ENCODE measurements at places on chromosomes 6 and 20.

- no peak for DNase-seq
Measured at GRCh38 chr6:36160147-36160760, 29.9 kb downstream of the MAPK13 start.

DNA sequence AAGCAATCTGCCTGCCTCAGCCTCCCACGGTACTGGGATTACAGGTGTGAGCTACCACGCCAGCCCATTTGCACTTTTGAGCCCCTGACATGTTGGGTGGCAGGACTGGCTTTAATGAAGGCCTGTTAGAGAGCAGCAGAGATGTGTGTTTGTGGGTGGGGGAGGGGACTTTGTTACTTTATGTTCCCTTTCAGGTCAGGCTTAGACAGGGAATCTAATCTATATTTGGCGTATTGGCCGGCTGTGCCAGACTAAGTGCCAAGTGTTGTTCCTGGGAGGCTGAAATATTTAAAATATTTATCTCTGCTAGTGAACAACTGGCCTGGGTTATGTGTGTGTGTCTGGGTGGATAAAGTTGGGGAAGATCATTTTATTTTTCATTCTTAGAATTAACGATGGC, 6.1 kb downstream of the GMPR start:
- no peak for DNase-seq

GRCh38 chr6:31356946-31357466, at the start of gene HLA-B:
Gene HLA-B (minus strand): TSS chr6:31357179. CDS start chr6:31357158, 21 bp downstream.
- no peak for DNase-seq

DNA sequence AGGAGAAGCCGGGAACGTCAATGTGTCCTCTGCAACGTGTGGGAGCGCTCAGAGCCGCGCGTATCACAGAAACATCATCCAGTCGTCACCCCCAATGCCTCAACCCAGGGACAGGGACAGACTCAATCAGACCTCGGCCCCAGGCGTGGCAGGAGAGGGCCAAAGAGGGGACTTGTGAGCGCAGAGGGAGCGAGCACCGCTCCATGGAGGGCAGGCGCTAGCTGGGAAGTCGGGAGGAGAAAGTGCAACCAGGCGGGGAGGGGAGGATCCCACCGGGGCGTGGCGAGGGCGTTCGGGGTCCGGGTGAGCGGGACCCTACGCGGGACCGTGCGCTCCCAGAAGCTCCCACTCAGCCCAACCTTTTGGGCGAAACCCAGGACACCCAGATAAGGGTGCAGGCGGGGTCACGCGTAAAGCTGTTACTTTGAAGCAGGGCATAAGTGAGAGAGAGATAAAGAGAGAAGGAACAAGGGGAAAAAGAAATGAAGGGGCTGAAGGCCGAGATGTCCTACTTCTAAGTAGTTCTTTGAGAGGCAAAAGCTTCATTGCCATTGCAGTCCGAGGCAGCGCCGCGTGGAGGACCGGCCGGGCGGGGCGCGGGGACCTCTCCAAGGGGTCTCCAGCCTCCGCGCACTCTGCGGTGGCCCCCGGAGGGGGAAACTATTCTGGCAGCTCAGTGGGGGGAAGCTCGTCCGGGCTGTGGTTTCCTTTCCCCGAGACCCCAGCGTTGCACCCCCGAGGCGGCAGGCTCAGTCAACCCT, 862 bp upstream of the SOBP start:
- DNase-seq, result no peak

DNA sequence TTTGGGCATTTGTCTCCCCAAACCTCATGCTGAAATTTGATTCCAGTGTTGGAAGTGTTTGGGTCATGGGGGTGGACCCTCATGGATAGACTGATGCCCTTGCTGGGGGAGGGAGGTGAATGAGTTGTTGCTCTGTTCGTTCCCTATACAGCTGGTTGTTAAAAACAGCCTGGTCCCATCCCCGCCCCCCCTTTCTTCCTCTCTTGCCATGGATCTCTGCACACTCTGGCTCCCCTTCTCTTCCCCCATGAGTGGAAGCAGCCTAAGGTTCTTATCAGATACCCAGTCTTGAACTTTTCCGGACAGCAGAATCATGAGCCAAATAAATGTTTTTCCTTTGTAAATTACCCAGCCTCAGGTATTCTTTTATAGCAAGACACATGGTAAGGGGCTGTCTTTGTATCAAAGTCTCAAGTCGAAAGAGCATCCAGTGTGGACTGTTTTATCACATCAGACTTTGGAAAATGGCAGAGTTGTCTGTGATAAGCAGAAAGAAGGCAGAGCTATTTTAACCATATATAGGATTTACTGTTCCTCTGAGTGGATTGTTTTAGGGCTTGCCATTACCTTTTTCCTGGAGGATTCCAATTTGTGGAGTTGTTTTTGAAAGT, 31.2 kb downstream of the SLC9A8 start:
- DNase-seq, result no peak

GRCh38 chr6:160015778-160016684, 47.1 kb downstream of the IGF2R start:
- DNase-seq, result no peak

- no peak for DNase-seq
Measured at GRCh38 chr6:106077170-106077569, 9.0 kb upstream of the PRDM1 start.

DNA sequence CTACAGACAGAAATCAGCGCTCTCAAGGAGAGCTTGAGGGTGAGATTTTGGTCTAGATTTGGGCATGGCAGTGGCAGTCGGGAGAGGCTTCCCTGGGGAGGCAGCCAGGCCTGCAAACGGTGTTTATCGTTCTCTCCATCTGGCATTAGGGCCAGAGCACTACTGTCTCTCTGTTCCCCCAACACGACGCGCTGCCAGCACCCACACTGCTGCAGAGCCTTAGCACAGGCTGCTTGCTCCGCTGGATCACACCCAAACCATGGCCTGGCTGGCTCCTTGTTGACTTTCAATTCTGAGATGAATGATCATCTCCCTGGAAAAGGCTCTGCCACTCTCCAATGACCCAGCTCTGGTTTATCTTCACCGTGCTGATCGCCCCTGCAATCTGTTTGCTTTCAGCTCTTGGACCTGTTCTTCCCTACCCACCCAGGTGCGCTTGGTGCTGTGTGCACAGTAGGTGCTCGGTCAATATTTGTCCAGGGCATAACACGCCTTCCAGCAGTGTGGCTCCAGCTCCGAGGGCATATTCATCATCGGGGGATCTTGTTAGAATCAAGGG, 106.1 kb downstream of the TFAP2C start:
- DNase-seq, result no peak

DNA sequence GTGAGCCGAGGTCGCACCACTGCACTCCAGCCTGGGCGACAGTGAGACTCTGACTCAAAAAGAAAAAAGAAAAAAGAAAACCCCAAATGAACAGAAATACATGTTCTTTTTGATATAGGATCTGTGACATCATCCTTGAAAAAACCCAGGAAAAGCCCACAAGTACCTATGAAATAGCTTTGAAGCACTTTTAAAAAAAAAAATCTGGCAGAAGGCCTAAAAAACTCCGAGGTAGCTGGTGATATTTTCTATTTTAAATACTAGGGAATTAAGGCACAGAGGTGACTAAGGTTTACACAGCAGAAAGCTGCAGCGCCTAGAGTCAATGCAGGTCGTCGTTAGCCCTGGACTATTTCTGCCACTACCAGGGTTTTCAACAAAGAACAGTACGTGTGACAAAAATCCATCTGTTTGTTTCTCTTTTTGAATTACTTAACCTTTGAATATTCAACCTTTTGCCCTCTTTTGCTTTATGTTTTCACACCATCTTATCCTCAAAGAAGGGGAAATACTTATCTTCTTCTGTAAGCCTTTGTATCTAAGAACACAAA, 39.4 kb upstream of the EEF1A1 start:
- no peak for DNase-seq

DNA sequence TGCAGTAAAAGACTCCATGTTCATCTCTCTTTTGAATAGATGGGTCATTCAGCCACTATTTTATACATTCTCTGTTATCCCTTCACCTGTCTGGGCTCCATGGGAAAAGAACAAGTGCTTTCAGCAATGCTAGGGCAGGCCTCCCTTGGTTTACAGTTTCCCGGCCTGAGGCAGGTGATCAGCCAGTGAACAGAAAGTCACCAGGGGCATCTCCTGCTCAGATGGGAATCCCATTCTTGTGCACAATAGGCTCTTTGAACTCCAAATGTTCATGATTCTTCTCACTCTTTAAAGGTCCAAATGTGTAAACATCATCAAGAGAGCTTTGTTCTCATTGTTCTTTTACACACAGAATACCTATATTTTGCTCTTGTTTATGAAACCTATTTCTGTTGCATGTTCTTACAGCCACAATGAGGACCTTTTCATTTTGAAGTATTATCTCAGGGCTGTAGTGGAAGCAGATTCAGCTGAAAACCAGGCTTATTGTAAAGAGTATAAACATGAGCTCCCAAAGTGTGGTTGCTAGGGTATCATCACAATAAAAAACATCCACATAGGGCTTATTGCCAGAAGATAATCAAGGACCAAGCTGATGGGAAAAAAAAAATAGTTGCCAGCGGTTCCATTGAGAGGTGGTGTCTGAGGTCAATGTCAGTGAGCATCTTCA, 267.1 kb upstream of the SGK1 start:
- no peak for DNase-seq

- no peak for DNase-seq
Measured at GRCh38 chr20:62363920-62364851, 2.9 kb downstream of the LAMA5 start.

DNA sequence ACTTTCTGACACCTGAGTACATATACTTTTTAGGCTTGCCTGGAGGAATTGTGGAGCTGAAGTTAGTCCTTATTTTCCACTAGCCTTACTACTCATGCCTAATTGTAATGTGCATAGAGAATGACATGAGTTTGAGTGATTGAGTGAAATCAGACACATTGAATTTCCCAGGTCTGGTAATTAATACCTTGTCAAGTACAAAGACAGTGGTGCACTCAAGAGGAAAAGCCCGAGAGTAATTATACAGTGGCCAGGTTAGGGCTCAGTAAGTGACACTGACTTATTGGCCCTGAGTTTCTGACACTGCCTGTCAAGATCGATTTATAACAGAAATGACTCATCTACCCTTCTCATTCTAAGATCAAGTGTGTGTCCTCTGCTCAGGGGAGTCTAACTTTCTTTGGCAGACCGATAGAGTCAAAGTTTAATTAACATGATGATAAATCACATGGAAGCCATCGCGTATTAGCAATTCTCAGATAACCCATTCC, 288.3 kb downstream of the TPBG start:
- no peak for DNase-seq

All from stimulated activated CD8-positive, alpha-beta memory T cell treated with anti-CD3 and anti-CD28 coated beads, Interleukin-15, amount 100 ng/mL, for 24 hours (primary cell).